Right atrium auricular region (tissue), 2 donors: ENCODE measurements at places on chromosomes 2 and 18.

DNA sequence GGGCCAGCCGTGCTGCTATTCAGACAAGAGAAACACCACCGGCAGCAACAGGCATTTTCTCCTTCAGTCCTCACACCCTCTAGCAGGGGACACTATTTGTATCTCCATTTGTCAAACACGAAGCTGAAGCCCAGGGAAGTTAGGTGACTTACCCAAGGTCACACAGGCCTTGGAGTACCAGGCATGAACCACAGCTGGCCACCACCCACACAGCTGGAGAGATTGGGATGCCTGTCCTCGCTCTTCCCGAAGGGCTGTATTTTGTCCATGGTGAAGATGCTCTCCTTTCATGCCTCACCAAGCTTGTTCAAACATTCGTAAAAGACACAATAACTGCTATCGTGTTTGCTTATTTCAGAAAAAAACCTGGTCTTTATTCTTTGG is 182.7 kb downstream of the INHBB start:
- no peaks in the 10 kb centered on the region for H3K36me3 ChIP-seq
- H3K27me3 ChIP-seq = no peaks in the 10 kb centered on the region
- H3K4me1 ChIP-seq = peaks cover 14% of the 10 kb centered on the region
- DNase-seq = no peak
- H3K27ac ChIP-seq = no peak overlapping the region

- H3K36me3 ChIP-seq = no peaks in the 10 kb centered on the region
- H3K27me3 ChIP-seq = no peaks in the 10 kb centered on the region
- no peaks in the 10 kb centered on the region for H3K4me1 ChIP-seq
- no peak overlapping the region for H3K4me3 ChIP-seq
- no peak for DNase-seq
Measured at GRCh38 chr2:112848833-112849232, 12.3 kb upstream of the IL1B start.

DNA sequence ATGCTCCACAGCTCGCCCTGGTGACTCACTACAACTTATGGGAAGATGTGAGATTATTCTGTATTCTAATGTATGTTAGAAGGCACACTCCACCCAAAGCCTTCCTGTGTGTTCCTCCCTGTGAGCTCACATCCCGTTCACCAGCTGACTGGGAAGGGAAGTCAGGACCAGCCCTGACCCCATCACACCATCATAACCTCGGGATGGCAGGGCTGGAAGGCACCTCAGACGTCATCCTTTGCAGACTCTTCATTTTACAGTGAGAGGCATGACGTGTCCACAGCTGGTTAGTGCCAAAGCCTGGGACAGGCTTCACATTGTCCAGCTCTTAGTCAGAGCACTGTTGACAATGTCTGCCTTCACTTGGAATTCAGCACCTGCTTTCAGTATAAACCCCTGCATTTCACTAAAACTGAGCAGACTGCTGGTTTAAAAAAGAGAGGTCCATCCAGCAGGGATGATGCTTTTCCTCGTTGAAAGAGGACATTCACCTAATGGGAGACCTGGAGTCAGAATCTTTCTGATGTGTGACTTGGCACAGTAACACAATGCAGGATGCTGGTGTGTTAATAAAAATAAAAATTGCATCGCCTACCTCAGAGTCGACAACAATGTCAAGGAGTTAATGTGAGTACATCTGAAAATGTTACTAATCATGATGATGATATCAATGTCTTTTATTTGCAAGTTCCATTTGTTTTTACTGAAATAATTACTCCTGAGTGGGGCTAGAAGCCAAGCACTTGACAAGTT is 418.0 kb upstream of the TNP1 start:
- no peaks in the 10 kb centered on the region for H3K4me1 ChIP-seq
- no peaks in the 10 kb centered on the region for H3K36me3 ChIP-seq
- H3K4me3 ChIP-seq = no peak overlapping the region
- no peak overlapping the region for H3K27ac ChIP-seq
- no peak for DNase-seq
- no peaks in the 10 kb centered on the region for H3K27me3 ChIP-seq

DNA sequence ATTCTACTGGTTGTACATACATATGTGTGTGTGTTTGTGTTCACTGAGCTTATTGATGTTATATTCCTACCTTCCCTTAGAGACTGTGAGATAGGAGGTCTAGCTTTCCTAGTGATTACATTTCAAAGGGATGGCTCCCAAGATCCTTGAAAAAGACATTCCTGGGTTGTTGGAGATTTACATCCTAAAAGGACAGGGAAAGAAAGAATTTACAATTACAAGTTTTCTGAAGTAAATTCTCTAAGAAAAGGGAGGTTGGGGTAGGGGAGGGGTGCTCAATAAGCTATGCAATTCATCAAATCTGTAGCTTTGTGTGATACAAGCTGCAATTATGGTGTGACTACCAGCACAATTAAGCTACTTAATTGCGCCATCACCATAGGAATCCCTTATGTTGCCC is 284.3 kb downstream of the NUP35 start:
- no peaks in the 10 kb centered on the region for H3K27me3 ChIP-seq
- no peak for DNase-seq
- no peaks in the 10 kb centered on the region for H3K36me3 ChIP-seq
- no peak overlapping the region for H3K27ac ChIP-seq
- no peak overlapping the region for H3K4me3 ChIP-seq

DNA sequence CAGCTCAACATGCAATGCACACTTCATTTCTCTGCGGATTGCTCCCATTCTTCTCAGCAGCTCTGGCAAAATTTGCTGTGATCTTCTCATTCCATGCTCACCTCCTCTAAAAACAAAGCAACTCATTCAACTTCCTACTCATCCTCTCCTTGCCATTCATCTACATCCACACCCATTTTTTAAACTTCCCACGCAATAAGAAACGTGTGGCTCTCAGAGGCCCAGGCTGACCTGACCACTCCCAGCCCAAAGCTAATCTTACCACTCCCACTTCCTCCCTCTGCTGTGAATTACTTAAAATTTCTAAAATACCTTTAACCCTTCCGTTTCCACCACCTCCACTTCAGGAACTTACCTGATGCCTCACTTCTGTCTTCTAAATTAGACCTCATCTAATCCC is 15.2 kb downstream of the ABCB11 start:
- H3K27ac ChIP-seq = no peak overlapping the region
- H3K36me3 ChIP-seq = no peaks in the 10 kb centered on the region
- H3K4me1 ChIP-seq = no peaks in the 10 kb centered on the region
- DNase-seq = no peak
- H3K27me3 ChIP-seq = no peaks in the 10 kb centered on the region
- H3K4me3 ChIP-seq = no peak overlapping the region

- no peak for DNase-seq
- peaks cover 10% of the 10 kb centered on the region for H3K36me3 ChIP-seq
- H3K4me3 ChIP-seq = no peak overlapping the region
- no peak overlapping the region for H3K27ac ChIP-seq
- H3K27me3 ChIP-seq = no peaks in the 10 kb centered on the region
- peaks cover 5% of the 10 kb centered on the region for H3K4me1 ChIP-seq
Measured at GRCh38 chr2:88613921-88614320, 13.3 kb downstream of the EIF2AK3 start.

DNA sequence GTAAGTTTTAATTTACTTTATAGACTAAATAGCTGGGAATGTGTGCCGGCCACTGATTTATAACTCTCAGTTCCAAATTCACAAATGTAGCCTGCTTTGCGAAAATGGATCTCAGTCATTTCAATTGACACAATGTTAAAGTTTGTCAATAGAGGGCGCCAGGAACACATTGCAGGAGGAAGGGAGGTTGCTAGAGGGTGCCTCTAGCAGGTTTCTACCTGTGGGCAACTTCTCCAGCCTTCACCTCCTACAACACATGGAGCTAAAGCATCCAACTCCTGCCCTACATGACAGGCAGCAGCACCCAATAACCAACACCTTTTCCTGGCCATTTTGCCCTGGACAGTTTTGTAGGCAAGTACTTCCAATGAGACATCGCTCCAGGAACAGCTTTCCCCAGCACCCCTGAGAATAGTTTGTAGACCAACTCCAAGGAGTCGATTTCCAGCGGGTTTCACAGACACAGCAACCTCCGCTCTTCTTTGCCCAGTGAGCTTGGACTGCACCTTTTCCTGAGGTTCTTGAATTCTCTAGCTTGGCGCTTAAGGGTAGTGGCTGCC is 784.8 kb upstream of the CDH2 start:
- no peak overlapping the region for H3K27ac ChIP-seq
- H3K36me3 ChIP-seq = no peaks in the 10 kb centered on the region
- no peak overlapping the region for H3K4me3 ChIP-seq
- H3K4me1 ChIP-seq = no peaks in the 10 kb centered on the region
- no peak for DNase-seq
- no peaks in the 10 kb centered on the region for H3K27me3 ChIP-seq

- H3K4me1 ChIP-seq = no peaks in the 10 kb centered on the region
- H3K27me3 ChIP-seq = no peaks in the 10 kb centered on the region
- no peak overlapping the region for H3K27ac ChIP-seq
- H3K36me3 ChIP-seq = no peaks in the 10 kb centered on the region
Measured at GRCh38 chr2:18339326-18339725, 221.1 kb downstream of the RDH14 start.

GRCh38 chr2:11166476-11166875 is 11.2 kb downstream of the SLC66A3 start:
- H3K4me3 ChIP-seq = no peak overlapping the region
- no peaks in the 10 kb centered on the region for H3K36me3 ChIP-seq
- H3K4me1 ChIP-seq = no peaks in the 10 kb centered on the region
- no peaks in the 10 kb centered on the region for H3K27me3 ChIP-seq

GRCh38 chr18:13934676-13935075 is 19.3 kb upstream of the MC2R start:
- no peaks in the 10 kb centered on the region for H3K36me3 ChIP-seq
- no peaks in the 10 kb centered on the region for H3K27me3 ChIP-seq
- no peak overlapping the region for H3K4me3 ChIP-seq
- H3K27ac ChIP-seq = no peak overlapping the region
- no peak for DNase-seq

DNA sequence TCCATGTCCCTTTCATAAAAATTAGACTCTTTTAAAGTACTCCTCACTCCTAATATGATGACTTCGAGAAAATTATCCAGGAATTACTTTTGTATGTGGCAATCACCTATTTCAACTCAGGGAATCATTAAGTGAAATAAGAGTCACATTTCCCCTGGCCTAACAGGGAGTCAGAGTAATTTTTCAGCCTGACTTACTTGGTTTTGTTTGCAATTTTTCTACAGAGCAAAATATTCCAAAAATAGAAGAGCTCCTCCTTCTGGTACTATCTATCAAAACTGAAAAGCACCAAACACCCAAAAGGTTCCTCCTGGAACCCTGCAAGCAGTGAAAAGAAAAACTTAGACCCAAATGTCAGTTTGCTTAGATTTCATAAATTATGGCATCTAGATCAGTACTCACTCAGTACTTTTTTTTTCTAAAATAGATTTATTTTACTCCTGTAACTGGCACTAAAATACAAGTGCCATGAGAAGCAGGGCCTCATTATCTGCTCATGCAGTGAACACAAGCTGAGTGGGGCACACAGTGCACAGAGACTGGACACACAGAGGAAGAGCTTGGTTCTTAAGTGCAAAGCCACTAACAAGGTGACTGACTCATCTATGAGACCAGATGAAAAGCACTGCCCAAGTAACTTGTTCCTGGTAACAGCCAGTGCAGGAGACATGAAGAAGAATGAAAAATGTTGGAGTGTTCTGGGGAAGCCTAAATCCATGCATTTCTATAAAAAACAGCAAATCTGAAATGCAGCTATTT is 28.7 kb downstream of the ACAA2 start:
- DNase-seq = no peak
- no peak overlapping the region for H3K27ac ChIP-seq
- H3K27me3 ChIP-seq = no peaks in the 10 kb centered on the region
- no peak overlapping the region for H3K4me3 ChIP-seq

GRCh38 chr2:37500031-37500430 is 155.6 kb downstream of the QPCT start:
- no peak for DNase-seq
- no peaks in the 10 kb centered on the region for H3K36me3 ChIP-seq
- H3K27ac ChIP-seq = no peak overlapping the region
- no peaks in the 10 kb centered on the region for H3K4me1 ChIP-seq
- no peak overlapping the region for H3K4me3 ChIP-seq

DNA sequence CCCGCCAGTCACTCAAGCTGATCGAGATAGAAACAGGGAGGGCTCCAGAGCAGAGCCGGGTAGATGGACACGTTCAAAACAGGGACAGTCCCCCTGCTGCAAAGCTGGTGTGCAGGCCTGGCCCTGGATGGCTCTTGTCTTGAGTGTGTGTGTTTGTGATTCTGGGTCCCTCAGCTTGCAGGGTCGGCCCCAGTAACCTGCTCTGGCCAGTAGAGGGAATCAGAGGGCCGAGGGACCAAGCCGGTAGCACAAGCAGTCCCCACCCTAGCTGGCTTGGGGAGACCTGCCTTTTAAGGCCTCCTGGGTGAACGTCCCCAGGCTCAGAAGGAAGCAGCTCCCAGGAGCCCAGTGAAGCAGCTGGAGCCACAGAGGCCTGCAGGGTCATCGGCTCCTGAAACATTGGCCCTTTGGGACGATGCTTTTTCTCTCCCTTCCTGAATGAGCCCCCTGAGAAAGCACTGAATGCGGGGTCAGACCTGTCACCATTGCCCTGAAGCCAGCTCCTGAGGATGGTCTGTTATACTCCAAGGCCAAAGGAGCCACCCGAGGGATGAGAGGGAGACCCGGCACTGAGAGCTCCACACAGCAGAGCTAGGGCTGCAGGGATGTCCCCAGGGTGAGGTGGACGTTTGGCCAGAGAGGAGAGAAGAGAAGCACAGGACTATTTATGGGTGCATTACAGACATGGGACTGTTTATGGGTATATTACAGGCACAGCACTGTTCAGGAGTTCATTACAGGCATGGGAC is 15.4 kb upstream of the MLPH start:
- no peaks in the 10 kb centered on the region for H3K36me3 ChIP-seq
- no peak overlapping the region for H3K4me3 ChIP-seq
- H3K27me3 ChIP-seq = no peaks in the 10 kb centered on the region

DNA sequence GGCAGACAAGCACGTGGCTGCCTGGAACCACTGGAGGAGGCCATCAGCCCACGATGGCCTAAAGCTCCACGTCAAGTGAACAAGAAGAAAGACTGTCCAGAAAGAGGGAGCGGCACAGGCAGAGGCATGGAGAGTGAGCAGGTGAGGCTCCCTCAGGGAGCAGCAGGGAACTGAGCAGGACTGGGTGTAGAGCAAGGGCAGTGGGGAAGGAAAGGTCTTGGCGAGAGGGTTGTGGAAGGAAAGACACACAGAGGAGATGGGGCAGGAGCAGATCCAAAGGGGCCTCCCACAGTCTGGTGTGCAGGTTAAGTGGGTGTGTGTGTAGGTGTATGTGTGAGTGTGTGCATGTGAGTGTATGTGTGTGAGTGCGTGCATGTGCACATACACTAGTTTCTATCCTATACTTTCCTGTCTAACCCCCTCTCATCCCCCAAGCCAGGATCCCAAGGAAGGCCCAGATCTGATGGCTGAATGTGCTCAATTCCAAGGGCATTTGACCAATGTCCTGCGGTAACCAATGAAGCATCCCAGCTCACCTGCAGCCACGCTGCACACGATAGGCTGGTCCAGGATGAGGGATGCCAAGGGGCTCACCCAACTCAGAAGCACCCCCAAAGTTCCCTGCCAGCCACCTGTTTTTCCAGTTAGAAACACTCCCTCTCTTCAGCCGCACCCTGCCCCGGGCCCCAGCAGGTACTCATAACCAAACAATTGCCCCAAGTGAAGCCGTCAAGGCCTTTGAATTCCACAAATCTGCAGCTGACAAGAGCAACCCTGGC is 262.5 kb upstream of the RAB6C start:
- H3K27me3 ChIP-seq = no peaks in the 10 kb centered on the region
- no peak overlapping the region for H3K27ac ChIP-seq
- H3K4me3 ChIP-seq = no peak overlapping the region
- H3K4me1 ChIP-seq = no peaks in the 10 kb centered on the region
